ENCODE measurements at places on chromosomes 2 and 18.

- no peak for DNase-seq
Observed at GRCh38 chr2:17719562-17720371, 33.8 kb downstream of the SMC6 start.

- no peak for DNase-seq
Observed at GRCh38 chr18:32775628-32776027, 2.8 kb upstream of the KLHL14 start.

DNA sequence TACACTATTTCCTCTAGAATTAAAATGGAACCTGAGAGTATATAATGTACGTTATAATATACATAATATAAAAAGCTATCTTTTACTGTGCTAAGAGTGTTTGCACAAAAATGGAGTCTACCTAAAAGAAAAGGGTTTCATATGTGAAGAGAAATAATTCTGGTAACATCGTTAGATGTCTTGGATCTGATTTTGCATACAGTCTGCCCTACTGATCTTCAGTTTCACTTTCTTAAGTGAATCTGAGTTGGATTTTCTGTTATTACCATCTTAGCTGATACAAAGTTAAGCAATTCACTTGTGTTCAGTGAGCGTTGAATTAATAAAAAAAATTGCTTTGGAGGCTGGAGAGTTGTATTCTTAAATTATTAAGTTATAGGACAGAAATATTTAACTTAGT is 502.1 kb upstream of the TMEFF2 start:
- no peak for DNase-seq

- no peak for DNase-seq
Observed at GRCh38 chr18:46607926-46608325, 49.1 kb downstream of the LOXHD1 start.

GRCh38 chr2:22729466-22729865 is 655.5 kb upstream of the KLHL29 start:
- DNase-seq = no peak

- no peak for DNase-seq
Observed at GRCh38 chr18:77366720-77367641, 117.3 kb downstream of the GALR1 start.

GRCh38 chr2:212548455-212548819 is 9.8 kb upstream of the ERBB4 start:
- no peak for DNase-seq

DNA sequence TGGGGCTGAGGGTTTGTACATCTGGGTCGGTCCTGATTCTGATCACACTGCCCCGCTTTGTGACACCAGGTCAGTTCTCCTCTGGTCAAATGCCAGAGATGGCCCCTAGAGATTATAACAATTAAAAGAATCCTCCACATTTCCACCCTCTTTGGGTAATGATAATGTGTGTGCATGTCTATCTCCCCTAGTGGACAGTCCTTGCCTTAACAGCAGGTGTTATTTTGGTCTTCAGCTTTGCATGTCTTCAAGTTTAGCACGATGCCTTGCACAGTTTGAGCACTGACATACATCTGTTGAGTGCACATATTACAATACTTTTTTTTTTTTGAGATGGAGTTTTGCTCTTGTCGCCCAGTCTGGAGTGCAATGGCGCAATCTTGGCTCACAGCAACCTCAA is 25.7 kb upstream of the COX7A2L start:
- no peak for DNase-seq

GRCh38 chr2:36562240-36562639 is 35.7 kb downstream of the FEZ2 start:
- no peak for DNase-seq

DNA sequence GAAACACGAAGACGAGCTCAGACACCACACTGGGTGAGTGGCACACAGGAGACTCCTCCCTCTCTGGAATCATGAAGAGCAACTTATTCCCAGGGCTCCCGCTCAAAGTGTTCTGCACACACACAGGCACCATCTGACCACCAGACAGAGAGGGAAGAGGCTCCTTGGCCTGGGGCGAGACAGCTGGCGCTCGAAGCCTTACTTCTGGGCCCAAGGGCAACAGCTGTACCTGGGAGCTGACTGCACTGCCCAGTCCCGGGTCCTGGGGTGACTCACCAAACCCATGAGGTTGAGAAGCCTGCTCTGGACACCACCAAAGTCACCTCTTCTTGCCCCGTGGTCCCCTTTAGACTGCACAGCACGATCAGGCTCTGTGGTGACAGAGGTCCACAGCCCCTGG is 42.4 kb downstream of the ADCY3 start:
- DNase-seq = no peak

DNA sequence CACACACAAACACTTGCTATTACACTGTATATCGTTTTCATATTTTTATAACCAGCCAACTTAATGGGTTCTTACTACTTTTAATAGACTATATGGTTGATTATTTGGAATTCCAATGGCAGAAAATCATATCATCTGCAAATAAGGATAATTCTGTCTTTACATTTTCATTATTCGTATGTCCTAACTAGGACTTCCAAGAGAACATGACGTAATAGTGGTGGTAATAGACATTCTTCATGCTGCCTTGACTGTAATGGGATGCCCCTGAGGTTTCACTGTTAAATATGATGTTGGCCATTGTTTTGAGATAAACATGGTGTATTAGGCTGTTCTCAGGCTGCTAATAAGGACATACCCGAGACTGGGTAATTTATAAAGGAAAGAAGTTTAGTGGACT is 45.2 kb downstream of the DYNAP start:
- DNase-seq = no peak

DNA sequence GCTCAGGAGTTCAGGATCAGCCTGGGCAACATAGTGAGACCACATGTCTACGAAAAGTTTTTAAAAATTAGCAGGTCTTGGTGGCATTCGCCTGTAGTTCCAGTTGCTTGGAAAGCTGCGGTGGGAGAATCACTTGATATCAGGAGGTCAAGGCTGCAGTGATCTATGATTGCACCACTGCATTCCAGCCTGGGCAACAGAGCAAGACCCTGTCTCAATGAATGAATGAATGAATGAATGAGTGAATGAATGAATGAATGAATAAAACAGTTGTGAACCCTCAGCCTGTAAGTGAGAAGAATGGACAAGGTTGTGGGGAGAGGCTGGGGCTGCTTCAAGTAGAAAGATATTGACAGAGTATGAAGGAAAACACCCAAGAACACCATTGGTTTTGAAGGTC is 48.0 kb downstream of the ARHGAP28 start:
- DNase-seq = no peak

DNA sequence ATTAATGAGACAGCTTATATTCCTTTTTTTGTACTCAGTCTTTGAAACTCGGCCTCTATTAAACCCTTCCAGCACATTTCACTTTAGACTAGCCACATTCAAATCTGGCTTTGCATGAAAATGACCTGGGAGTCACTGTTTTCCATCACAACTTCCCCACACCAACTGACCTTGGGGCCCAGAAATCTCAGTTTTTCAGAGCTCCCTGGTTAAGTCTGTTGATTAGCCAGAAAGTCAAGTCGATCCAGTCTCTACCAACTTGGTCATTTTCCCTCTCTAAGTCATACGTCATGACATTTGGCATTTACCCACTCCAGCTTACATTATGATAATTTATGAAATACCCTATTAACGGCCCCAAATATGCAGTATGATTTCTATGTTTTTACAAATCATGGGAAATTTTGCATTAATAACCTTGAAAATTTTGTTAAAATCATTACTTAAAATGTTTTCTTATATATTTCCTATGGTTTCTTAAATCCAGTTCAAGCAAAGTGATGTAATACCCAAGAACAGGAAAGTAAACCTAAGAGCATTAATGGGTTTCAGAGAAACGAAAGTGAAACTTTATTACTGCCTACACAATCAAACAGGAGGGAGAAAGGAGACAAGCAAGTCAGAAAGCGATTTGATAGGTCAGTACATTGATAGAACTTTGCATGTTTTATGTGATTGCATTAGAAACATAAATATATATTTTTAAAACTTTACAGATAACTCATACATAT is 77.1 kb downstream of the SPATS2L start:
- no peak for DNase-seq

- DNase-seq = no peak
Observed at GRCh38 chr2:206693399-206694137, 24.6 kb downstream of the DYTN start.

DNA sequence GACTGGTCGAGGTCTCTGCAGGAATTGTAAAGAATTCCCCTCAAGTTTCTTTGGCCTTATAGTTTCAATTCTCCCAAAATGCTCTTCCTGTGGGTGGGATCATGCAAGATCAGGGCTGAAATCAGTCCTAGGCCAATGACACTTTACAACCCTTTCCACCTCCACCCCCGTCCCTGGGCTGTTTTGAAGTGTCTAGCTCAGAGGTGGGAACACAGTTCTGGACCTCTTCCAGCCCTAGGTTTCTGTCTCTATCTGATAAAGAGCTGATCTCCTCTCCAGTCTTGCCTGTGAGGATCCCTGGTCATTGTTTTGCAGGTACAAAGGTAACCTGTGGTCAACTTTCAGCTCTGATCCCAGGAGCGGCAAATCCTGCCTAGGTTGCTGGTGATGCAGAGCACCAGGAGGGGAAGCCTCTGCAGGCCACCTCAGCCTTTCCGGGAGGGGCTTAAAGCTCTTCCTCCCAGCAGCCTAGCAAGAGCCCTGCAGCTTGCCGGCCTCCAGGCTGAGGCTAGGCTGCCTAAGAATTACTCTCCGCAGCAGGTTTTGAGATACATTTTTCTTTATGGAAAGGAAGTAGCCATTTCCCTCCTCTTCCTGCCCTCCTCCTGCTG is 69.8 kb upstream of the WIPF1 start:
- no peak for DNase-seq

DNA sequence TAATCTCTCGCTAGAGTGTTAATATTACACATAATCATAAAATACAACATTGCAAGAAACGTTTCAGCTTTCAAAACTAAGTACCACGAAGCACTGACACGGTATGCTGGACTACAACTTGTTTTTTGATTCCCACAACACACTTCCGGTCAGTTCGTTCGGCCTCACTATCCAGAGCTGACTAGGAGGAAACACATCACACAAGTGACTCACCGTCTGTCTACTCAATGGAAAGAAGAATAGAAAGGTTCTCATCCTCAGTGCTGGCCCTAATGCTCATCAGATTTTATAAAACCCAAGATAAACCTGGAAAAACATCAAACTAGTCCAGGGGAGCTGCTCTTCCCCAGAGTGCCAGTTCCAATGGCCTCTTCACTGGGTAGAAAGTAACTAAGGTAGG is 42.9 kb downstream of the ZNF385B start:
- no peak for DNase-seq

DNA sequence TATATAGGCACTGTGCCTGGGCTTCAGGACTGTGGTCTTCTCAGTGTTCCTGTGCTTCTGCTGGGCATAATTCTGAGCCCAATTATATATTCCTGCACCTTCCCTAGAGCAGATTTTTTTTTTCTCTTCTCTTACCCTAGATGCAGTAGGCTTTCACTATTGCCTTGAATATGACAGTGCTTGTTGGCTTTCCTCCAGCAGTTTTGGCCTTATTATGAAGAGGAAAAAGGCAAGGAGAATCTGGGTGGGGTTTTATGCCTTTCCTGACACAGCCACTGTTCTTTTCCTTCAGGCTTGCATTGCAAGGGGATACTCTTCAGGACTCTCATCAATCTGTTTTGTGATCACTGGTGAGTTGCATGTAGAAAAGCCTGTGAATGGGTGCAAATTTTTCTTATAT is 221.9 kb upstream of the CELF4 start:
- DNase-seq = no peak

DNA sequence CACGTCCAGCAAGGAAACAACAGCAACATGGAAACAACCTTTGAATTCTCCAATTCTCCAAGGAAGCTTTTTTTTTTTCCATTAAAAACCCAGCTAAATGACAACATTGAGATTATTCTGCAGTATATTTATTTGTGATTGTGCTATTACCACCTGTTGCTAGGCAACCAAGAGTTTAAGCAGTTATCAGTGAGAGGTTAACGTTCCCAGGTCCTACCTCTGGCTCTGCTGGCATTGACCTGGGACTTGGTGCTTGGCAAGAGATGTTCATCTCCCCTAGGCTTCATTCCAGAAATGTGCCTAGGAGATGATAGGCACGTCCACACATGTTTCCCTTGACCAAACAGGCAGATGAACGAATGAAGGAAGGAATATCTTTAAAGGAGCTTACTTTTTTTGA is 157.0 kb downstream of the TDRD15 start:
- DNase-seq = no peak

DNA sequence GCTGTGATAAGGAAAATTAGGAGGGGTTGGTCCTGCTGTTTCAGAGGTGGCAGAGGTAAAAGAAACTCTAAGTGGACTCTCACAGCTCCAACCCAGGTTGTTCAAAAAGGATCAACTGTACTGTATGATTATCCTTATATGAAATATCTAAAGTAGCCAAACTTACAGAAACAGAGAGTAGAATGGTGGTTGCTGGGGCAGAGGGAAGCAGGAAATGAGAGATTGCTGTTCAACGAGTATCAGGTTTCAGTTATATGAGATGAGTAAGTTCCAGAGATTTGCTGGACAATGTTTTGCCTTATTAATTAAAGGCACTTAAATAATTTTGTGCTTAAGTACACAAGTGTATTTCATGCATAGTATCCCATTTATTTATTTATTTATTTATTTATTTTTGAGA is 972.0 kb upstream of the LRRTM1 start:
- DNase-seq = no peak

DNA sequence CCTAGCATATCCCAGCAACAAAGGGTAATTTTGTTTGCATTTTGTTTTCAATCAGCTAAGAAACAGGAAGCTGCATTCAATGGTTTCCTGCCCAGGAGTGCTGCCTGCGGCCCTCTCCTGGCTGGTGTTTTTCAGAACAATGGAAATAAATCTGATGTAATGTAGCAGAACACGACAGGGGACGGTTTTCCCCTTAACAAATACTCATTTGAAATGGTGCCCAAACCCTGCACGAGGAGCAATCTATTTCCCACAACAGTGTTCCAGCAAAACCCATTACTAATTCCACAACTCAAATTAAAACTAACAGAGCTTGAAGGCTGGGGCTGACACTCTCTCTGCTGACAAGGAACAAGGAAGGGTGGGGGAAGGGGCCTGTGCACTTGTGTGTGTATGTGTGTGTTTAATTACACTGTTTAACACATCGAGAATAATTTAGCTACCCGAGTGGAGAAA is 8.7 kb downstream of the CAPN13 start:
- no peak for DNase-seq

DNA sequence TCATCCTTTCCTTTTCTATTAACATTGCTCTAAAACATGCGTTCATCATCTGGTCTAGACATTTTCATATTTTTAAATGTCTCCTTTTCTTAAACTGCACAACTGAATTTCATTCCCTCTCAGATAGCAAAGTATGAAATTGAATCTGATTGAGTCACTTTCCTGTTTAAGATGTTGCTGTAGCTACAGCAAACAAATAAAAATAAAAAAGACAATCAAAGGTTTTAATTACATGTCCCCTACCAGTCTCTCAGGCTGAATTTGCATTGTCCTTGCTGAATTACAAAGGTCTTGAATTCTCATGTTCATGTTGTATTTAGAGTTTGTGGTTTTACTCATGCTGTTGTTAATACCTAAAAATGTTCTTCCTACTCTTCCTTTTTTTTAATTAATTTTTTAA is 537.9 kb upstream of the LRATD1 start:
- no peak for DNase-seq

All from stimulated activated CD8-positive, alpha-beta memory T cell treated with anti-CD3 and anti-CD28 coated beads, Interleukin-4, amount 100 ng/mL, for 4 hours (primary cell).